Natural killer cell (primary cell): ENCODE measurements at places on chromosomes 5 and 9.

DNA sequence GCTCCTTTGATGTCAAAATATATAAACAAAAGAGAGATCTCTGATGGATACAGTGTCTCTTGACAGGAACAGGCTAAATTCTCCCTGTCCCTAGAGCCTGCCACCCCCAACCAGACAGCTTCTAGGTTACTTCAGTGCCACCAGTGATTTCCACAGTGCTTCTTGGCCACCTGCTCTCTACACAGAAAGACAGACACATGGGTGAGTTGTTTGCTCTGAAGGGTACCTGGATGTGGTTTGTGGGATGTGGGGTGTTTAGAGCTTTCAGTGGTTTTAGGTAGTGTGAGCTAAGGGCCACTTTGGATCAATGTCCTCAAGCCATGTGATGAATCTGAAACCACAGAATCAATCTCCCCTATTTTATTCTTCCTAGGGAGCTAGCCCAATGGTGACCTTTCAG lies 125.4 kb downstream of the ANKRD18B start:
- DNase-seq = no peak

DNA sequence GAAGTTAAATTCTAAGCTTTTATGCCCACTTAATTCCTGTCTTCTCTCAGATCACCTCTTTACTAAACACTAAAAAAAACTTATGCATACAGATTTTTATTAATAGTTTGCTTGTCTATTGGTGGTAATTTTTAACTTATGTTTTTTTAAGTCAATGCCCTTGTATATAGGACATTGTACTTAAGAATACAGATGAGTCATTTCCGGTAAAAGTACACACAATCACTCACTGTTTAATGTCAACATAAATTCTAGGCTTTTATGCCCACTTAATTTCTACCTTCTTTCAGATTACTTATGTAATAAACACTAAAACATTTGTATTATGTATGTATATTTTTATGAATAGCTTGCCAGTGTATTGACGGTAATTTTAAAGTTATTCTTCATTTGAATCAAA lies 872.8 kb upstream of the CDH9 start:
- no peak for DNase-seq

- no peak for DNase-seq
These were observed 28.7 kb downstream of the TAF1L start for GRCh38 chr9:32606811-32607210.

- DNase-seq = no peak
These were observed 69.4 kb upstream of the SPATA31D4 start for GRCh38 chr9:81858657-81859430.

DNA sequence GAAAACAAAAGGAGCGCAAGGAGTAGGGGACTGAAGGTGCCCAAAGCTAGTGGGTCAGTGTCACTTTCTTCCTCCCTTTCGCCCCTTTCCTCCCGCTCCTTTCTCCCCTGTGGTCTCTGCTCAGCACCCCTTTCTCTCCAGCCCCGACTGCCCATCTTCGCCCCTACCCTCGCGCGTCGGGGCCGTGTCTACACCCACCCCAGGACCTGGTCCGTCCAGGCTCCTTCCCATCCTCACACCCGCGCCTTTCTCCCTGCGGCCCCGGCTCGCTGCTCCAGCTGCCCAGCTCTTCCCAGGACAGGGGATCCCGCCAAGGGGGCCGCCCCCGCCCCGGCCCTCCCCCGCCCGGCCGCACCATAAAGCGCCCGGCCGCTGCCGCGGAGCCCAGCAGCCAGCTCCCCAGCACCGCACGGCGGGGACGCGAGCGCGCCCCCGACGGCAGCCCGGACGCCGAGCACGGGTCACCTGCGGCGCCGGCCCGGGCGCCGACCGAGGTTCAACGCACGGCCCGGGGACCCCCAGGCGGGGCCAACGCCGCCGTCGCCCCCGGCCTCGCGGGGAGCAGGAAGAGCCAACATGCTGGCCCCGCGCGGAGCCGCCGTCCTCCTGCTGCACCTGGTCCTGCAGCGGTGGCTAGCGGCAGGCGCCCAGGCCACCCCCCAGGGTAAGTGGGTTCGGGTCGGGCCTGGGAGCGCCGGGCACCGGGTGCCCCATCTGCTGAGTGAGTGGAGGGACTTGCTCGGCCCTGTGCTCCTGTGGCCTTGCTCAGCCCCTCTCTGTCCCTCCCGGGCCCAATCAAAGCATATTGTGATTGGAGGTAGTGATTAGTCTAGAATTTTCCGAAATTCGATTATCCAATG lies at the start of gene THBS4:
TSS of gene THBS4 (plus strand) at position 387 of the 860 bp plus-strand sequence. CDS start at position 577, 190 bp downstream.
- DNase-seq = no peak

GRCh38 chr9:14198047-14198840 lies 115.7 kb downstream of the NFIB start:
- DNase-seq = no peak

- DNase-seq = no peak
These were observed 19.7 kb upstream of the CSF1R start for GRCh38 chr5:150105928-150106615.

DNA sequence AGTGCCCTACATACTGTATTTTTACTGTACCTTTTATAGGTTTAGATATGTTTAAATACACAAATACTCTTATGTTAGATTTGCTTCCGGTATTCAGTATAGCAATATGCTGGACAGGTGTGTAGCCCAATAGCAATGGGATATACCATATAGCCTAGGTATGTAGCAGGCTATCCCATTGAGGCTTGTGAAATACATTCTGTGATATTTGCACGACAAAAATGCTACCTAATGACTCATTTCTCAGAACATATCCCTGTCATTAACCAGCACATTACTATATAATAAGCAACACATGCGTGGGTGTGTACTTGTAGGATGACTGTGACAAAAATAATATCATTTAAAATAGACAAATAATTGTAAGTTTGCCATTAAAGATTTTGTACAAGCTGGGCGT lies 208.8 kb downstream of the MRPS30 start:
- DNase-seq = no peak

DNA sequence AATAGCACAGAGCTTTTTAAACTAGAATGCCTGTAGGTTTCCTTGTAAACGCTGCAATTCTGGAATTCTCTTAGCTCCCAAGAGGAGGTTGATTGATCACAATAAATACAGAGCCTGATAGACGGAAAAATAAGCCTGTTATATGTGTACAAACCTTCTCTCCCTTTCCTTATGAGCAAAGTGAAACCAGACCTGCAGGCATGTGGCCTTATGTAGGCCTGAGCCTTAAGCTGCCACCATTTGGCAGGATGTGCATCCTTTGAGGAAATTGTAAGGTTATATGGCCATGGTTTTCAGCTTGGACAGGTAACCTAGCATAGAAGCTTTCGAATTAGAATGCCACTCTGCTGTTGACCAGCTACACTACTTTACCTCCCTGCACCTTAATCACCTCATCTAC lies 49.1 kb downstream of the PRKACG start:
- DNase-seq = no peak

DNA sequence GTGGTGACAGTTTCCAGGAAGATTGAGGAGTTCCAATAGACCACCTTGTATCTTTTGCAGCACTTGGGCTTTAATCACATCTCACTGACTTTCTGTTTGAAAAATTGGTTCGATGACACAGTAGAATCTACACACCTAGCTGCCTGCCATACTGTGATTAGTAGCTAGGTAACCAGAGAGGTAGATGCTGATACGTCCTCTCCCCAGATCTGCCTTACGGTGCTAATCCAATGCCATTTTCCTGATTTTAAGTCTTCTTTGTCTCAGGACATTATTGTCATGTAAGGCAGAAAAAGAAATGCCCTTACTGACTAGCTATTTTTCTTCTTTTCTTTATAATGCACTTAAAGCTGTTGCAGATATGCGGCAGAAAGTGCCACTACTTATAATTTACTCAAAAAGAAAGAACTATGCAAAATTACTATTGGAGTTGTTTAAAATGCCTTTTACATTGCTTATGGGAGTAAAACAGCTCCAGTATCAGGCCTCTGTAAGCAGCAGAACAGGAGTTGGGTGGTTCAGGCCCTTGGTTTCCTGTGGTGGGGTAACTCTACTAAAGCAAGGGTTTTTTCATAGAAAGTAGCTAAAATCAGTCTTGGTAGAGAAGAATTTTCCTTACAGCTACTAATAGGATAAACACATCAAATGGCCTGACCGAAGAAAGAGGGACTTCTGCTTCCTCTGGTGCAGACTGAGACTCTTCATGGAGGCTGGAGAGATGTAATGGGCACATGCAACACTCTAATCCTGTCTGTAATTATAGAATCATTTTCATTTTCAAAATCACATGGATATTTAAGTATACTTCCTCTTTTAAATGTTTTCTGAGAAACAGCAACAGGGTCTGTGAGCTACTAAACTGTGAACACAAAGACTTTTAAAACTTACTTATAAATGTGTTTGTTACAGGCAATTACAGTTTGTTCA lies 177.2 kb downstream of the MAPKAP1 start:
- DNase-seq = no peak

DNA sequence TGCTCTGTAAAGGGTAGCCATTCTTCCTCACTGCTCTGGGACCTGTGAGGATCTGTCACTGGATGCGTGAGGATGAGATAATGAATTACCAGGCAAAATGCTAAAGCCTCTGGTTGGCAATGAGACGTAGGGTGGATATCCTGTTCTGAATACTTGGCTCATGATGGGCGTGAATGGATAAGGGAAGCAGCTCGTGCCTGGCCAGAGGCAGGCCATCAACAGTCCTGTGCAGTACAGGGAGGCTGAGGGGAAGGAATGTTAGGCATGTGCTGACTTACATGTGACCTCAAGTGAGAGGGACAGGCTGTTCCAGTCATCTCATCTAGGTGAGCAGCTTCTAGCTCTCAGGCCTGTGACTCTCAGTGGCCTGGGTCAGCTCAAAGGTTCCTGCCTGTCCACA lies 172.8 kb downstream of the CARTPT start:
- no peak for DNase-seq

DNA sequence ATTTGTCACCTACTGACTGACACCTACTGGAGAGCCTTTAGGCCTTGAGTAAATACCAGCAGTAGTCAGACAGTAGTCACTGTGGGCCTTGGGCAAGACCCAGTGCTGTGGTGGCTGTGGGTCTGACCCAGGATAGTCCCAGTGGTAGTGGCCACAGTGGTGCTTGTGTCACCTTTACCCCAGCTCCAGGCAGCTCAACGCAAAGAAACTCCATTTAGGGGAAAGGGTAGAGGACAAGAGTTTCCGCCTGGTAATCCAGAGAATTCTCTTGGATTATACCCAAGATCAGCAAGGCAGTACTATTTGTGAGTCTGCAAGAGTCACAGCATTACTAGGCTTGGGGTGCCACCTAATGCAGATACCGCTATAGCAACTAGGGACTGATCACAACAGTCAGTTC lies 28.9 kb downstream of the CERT1 start:
- DNase-seq = no peak

GRCh38 chr9:120622790-120623189 lies 42.8 kb upstream of the CDK5RAP2 start:
- DNase-seq = no peak

DNA sequence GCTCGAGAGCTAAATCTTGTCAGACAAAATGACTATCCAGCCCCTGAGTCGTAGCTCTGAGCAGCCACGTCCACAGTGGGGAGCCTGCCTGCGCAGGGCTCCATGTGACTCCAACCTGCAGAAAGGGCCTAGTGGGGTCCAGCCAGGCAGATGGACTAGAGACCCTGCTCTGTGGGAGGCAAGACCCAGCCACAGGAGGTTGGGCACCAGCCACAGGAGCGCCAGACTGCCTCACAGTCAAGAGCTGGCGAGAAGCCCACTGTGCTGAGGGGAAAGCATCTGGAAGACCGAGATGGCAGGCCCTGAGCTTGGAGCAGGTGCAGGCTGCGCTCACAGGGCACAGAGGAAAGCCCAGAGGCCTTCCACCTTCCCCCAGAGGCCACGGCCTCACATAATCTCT lies 61.4 kb downstream of the C5orf15 start:
- no peak for DNase-seq

DNA sequence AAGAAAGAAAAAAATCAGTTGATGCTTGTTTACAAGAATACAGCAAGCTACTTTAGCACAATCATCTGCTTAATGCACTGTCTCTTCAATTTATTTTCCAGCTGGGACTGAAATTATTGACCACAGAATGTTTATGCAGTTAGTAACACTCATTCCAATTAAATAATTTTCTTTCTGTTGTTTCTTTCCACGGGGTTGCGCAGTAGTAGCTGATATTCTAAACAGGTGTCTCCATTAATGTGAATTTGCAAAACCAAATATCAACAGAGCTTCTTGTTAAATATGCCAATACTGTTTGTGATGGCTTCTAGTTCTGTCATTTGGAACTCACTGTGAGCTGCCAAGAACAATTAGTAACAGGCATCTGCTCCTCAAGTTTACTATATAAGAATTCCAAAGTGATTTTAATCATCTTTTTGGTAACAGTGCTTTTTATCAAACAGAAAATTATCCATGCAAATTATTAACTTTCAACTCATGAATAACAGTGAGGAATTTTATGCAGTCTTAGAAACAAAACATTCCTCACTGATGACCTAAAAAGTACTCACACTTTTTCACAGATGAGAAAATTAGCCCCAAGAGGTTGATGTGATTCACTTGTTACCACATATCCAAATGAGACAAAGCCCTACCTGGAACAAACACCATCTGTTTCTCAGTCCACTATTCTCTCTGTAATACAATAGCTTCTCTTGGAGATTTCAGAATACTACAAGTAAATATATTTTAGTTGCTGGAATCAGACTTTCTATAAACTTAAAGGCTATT lies 567.6 kb upstream of the RGMB start:
- DNase-seq = no peak
